ENCODE measurements at places on chromosomes 12 and 14.

DNA sequence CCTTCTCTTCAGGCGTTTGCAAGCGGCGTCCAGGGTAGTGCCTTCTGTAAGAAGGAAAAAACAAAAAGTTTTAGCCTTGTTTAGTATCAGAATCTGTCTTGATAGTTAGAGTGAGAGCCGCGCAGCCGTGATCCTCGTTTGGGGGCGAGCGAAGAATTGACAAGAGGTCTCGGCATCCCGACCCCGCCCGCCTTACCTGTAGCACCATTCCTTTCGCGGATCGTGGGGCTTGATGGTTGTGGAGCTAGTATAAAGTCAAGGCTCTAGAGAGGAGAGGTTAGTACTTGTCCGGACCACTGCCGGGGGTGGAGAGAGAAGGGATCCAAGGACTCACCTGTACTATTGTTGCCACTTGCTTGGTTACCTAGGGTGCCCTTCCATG is 494 bp downstream of the TMTC3 start:
- DNase-seq, result peak; percentile 23

GRCh38 chr12:100141666-100141997 is 1.0 kb downstream of the BLTP3B start:
- peak; percentile 34 for DNase-seq

DNA sequence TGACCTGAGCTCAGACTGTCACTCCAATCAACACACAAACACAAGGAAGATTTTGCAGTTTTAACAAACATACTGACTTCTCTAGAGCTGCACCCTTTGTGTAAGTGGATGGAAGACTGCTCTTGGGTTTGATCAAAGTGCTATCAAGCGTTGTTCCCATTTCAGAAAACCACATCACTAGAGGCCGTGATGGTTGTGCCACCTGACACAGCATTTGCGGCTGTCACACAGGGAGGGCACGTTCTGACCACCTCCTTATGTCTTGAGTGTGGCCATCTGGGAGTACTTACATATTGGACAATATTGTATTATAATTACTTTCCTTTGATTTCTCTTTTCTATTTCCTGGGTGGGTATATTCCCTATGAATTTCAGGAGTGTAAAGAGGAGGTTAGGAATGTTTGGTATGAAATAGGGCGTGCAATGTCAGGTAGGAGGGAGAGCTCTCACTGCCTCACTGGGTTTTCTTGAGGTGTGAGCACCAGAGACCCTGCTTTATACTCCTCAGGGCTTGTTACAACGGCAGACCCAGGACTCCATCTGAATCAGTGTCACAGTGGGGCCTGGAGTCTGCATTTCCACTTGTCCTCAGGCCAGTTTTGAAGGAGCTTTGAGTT is 74.3 kb downstream of the SYNE3 start:
- DNase-seq, result no peak

- no peak for DNase-seq
These were observed 69.9 kb downstream of the SERPINA3 start for GRCh38 chr14:94682061-94682516.

DNA sequence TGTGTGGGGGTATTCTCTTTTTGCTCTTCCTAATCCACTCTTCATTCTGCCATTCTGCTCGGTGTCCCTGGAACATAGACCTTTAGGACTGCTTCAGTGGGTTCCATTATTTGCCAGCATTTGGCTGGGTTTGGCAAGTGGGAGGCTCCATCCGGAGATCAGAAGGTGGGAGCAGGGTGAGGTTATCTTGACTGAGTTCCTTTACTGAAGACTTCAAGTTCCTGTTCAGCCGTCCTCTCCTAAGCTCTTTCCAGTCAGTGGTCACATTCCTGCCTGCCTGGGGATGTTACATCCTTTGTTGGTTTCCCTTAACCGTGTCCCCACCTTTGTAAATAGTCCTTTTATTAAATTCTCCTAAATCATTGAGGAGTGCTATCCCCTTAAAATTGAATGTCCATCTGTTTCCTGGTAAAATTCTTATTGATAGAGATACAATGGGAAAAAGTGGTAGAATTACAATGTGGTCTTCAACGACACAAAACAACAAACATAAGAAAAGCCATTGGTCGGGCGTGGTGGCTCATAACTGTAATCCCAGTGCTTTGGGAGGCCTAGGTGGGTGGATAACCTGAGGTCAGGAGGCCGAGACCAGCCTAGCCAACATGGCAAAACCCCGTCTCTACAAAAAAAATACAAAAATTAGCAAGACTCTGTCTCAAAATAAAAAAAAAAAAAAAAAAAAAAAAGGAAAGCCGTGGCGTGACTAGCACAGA is 5.0 kb upstream of the MIA2 start:
- no peak for DNase-seq

DNA sequence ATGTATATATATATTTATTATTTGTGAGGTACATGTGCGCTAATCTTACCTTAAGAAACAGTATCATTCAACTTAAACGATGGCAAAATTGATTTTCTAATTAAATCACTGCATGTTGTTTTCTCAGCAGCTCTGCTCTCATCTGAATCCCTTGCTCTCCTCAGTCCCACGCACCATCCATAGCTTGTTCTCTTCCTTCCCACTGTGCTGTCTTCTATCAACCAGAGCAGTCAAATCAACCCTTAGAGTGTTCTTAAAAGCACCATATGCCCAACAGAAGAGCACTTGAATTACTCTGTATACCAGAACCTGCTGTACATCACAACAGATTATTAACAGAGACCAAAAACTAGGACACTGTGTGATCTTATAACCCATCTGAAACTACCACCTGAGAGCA is 209.4 kb upstream of the G2E3 start:
- no peak for DNase-seq
